HFF-Myc (cell line): ENCODE measurements at places on chromosomes 11 and 22.

DNA sequence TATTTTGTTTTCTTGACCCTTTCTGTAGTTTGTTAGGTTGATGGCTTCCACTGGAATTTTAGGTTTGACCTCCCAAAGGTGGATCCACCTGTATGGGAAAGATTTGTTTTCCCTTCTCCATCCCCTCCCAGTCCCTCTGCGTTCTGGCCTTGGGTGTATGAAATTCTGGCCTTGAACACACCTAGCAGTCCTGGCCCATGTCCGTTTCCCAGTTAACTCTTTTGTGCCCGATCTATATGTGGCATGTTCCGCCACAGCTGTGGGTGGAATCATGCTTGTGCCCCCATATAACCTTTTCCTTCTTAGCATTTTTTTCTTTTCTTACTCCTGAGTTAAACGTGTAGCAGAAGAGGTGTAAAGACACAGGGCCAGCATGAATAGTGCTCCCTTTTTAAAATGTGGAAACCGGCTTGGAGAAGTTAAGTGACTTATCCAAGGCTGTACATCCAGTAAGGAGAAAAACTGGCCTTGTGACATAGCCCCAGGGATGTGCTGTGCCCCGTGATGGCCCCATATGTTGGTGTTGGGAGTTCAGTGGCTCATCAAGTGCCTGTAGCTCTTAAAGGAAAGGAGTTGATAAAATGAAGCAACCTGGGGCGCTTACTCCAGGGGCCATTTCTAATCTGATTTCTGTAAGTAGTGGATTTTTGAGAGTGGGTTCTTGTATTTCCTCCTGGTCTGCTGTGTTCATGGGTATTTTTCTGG lies 39.3 kb downstream of the ZNRF3 start:
- no peak for DNase-seq

DNA sequence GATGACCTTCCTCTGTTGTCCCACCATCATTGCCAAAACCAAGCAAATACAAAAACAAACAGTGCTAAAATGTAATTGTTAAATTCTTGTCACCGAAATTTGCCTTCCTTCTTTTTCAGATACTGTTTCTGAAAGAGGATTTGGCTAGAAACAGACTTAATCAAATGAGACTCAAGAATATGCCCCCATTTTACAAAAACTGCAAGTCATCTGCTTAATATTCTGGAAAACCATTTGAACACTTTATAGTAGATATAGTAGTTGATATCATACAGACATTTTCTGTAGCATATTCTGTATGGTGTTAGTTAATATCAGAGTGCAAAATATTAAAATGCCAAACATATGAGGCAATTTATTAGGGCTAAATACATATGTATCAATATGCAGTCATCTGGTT lies 3.5 kb downstream of the OR5M1 start:
- no peak for DNase-seq

DNA sequence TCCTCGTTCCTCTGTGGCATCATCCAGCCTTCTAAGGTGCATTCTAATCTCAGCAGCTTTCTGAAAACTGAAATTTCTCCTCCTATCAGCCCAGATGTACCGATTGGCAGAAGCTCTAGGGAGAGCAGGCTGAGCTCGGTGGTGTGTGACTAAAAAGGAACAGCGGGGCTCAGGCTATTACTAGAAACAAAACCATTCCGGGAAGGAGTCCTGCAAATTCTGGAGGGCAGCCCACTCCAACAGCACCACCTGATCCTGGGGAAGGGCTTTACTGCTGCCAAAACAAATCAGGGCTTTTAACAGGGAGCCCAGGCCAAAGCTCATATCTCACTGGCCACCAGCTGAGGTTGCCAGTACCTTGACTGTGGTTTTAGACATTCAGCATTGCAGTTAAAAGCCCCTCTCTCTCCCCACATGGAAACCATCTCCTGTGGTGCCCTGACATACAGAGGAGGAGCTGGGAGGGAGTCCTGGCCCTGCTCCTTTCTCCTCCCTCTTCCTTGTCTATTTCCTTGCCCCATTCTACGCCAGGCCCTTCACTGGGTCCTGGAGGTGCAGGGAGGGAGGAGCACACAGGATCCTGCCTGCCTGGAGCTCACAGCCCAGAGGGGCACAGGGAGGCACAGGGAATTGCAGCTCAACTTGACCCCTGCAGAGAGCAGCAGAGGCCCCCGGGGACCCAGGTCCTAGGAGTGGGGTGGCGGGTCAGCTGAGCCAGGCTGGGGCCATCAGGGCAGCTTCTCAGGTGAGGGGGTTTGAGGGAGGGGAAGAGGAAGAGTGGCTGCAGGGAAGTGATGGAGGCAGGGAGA lies 889 bp downstream of the PLAAT4 start:
- no peak for DNase-seq

DNA sequence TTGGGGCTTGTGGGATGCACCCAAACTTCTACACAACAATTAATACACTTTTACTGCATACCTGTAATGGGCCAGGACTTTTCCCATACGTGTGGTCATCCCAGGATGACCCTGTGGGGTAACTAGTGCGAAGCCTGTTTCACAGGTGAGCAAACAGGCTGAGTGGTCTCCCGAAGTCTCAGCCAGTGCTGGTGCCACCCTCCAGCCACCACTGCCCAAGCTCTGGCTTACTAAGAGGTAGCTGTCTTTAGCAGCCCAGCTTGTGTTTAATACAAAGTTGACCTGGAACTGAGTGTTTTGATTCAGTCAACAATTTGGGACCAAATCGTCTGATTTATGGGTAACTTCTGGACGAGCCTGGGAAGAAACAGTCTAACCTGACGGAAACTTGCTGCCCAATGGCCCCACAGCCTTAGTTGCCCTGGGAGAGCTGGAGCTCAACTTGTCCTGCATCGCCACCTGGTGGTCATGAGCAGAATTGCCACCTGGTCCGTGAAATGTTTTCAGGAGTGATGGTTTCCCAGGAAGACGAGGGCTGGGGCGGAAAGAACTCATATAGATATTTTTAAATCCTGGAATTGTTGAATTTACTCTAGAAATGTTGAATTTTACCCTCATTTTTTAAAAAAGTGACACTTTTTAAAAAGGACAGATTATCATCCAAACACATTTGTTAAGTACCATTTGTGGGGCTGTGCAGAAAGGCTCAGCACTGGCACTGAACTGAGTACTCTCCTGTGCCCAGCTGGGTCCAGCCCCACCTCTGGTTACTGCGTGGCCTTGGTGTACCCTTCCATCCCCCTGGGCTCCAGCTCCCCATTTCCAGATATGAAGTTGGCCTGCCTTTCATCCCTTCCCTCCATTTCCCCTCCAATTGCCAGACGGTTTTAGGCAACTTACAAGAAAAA lies 95.5 kb upstream of the PARVA start:
- DNase-seq = peak; percentile 78

- DNase-seq = no peak
Measured at GRCh38 chr11:75931124-75931523, 116.1 kb downstream of the UVRAG start.

- DNase-seq = no peak
Measured at GRCh38 chr11:110295531-110296225, 736 bp downstream of the RDX start.

DNA sequence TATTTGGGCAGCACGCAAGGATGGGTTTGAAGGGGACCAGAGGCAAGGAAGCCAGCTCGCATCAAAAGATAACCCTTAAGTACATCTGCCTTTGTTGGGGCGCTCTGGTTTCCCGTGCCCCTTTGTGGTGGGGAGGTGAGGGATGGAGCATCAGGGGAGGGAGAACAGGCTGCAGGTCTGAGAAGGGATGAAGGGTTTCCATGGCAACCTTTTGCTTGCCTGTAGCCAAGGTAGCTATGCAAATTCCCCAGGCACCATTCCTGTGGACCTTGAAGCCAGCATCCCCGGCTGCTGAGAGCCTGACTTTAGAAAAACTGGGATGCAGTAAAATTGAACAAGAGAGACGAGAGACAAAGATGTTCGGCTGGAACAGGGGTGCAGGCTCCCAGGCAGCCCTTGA lies 75.7 kb downstream of the SEZ6L start:
- DNase-seq = no peak

GRCh38 chr11:57474803-57475115 lies 14.4 kb downstream of the RTN4RL2 start:
- DNase-seq = no peak

DNA sequence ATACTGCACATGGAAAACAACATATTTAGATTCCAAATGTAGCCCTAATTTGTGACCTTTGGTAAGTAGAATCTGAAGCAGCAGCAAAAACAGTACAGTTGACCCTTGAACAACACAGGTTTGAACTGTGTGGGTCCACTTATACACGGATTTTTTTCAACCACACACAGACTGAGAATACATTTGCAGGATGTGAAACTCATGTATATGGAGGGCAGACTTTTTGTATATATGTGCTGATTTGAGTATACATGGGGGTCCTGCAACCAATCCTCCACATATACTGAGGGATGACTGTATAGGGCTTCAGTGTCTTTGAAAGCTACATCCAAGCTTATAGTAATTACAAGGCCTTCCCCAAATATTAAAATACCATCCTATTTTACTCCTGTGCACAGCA lies 120.5 kb downstream of the MPPED2 start:
- no peak for DNase-seq

- DNase-seq = no peak
Measured at GRCh38 chr11:130644187-130644586, 195.7 kb downstream of the ADAMTS15 start.

DNA sequence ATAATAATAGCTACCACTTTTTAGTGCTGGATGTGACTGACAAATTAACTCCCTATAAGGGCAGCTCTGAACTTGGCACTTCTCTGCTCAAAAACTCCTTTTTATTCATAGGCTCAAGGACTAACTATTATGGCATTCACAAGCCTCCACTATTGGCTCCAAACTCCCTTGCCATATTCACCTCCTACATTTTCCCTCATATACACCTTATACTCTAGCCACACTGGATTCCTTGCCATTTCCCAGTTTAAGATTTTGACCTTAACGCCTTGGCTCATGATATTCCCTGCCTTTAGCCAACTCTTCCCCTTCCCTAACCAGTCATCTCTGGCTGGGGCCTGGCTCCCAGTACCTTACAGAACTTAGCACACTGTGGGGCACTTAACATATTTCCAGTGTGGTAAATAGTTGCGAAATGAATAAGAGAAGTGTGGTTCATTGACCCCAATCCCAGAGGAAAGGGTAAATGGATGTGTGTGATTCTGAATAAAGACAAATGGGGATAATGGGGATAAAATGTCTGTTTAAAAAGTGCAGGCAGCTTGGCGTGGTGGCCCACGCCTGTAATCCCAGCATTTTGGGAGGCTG lies 40.0 kb upstream of the SORL1 start:
- DNase-seq = no peak

DNA sequence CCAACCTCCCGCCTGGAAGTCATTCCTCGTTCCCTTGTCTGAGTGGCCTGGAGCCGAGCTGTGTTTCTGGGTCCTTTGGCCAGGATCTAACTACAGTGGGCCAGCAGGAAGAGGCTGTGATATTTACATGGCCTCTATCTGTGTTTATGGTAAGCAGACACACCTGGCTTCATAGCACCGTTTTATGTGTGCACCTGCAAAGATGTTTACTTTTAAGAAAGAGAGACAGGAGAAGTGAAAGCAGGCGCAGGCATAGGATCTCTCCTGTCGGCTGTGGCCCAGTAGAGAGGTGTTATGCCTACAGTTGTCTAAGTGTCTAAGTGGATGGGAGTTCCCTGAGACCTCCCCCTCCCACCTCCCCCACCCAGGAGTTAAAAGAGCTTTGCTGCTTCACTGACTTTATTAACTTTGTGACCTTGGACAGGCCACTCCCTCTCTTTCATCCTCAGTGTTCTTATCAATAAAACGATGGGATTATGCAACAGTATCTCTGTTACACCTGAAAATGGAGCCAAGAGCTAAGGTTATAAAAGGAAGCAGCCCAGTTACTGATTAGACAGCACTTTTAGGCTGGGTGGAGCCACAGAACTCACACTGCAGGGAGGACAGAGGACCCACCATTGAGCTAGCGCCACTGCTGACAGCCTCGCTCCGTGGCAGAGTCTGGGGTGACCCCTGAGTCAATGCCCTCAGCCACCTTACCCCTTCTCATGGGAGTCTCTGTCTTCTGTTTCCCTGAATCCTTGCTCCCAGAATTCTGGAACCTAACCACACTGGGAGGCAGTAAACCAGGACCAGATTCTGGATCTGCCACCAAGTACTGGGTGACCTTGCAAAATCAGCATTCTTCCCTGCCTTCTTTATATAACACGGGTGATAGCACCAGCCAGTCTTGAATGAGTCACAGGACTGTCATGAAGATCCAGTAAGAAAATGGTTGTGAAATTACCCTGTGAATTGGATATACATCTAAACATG lies 22.0 kb downstream of the ST14 start:
- DNase-seq = no peak

- DNase-seq = no peak
Measured at GRCh38 chr11:14158393-14158792, 195.9 kb downstream of the SPON1 start.

- DNase-seq = no peak
Measured at GRCh38 chr11:47969401-47969800, 11.0 kb upstream of the PTPRJ start.

DNA sequence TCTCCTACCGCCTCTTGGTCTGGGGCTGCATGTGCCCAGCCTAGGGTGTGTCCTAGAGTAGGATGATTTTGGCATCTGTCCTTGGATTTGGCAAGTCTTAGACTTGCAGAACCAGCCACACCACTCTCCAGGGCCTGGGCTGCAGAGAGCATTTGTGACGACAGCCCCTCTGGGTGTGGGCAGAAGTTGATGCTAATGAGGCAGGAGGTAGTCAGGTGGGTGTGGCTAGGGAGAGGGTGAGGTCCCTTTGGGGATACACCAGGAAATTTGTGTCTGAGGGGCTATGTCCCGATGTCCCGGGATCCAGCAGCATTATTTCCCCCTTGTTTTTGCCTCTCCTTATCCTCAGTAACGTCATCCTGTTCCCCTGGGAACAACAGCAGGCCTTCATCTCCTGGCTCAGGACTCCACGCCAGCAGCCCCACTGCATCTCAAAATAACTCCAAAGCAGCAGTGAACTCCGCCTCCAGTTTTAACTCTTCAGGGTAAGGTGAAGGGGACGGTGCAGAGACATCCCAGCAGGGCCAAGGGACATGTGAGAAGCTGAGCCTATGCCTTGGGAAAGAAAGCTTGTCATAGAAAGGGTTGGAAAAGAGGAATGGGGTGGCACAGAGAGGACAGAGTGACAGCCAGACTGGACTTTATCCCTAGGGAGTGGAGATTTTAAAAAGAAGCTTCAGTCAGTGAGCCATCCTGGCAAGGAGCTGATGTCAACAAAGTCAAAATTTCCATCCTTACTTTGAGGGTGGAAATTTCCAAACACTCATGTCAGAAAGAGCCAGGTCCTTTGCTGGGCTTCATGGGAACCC lies 8.0 kb upstream of the TLCD5 start:
- DNase-seq = no peak

DNA sequence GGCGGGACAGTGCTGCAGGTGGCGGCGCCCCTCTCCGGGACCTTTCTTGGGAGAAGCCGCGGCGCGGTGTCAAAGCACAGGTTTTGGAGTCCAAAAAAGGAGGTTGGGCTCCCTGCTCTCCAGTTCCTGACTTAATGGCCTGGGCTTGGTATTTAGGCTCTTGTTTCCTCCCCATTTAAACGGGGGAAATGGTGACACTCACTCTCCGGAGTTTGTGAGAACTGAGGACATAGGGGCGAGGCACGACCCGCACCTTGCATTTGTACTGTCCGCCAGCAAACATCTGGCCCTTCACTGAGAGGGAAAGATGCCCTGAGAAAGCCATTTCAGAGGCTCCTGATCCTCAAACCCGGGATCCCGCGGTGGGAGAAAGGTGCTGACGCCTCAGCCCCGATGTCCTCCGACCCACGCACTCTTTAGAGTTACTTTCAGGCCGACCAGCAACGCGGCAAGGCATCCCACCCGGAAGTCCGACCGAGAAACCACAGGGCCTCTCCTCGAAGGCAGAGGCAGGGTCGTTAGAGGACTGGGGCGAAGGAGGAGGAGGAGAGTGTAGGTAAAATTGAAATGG lies 2.9 kb upstream of the WDR74 start:
- DNase-seq = no peak

GRCh38 chr11:57597916-57598830 lies 688 bp downstream of the SERPING1 start:
- no peak for DNase-seq
